ENCODE measurements at places on chromosomes 7 and 10. TPM values are rescaled to one million over a fixed set of nuclear protein-coding genes. Genes with fewer than 3 reads are reported as not detected.

- H3K36me3 ChIP-seq = no peaks in the 10 kb centered on the region
- DNase-seq = no peak
- no peak overlapping the region for H3K4me3 ChIP-seq
- H3K4me1 ChIP-seq = peaks cover 2% of the 10 kb centered on the region
These were observed 14.9 kb upstream of the LGI1 start for GRCh38 chr10:93742633-93743349.

WNT2 gene
- not detected for total RNA-seq

DNA sequence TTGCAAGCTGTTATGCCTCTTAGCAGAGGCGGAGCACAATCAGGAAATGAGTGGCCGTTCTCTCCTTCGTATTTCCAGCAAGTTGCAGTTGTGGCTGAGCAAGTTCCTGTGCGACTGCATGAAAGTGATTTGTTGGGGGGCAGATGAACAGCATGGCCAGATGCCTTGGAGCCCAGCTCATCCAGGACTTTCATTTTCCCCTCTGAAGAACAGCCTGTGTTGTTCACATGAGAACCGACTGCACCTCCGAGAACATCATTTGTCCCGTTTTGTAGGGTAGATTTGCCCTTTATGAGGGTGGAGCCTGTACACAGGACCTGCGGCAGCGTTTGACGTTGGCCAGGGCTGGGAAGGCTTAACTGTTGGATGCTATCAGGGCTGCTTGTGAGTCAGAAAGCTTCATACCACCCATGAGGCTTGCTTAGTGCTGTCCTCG lies 4.4 kb downstream of the BAG3 start:
- peak overlapping the region; percentile 65 for H3K4me3 ChIP-seq
- DNase-seq = no peak
- H3K4me1 ChIP-seq = peaks cover 37% of the 10 kb centered on the region

AKR1C4 gene
- not detected for total RNA-seq

DNA sequence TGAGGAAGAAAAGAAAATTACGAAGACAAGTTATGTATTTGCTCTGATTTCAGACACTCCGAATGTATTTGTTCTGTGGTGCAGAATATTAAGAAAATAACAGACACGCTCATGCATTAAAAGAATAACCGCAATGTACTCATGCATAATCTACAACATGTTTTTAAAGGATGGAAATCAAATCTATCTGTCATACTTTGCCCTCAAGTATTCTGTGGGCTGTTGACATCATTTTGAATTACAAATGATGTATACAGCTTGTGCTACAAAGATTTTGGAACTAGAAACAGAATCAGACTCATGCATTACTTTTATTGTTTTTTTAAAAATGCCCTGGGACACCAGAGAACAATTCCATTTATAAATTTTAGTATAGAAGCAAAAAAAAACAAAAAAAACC lies 69.9 kb downstream of the APBB1IP start:
- DNase-seq = no peak
- H3K27me3 ChIP-seq = no peaks in the 10 kb centered on the region
- H3K4me1 ChIP-seq = peaks cover 4% of the 10 kb centered on the region
- H3K36me3 ChIP-seq = peaks cover 66% of the 10 kb centered on the region

- H3K27ac ChIP-seq = no peak overlapping the region
- no peaks in the 10 kb centered on the region for H3K4me1 ChIP-seq
- H3K4me3 ChIP-seq = no peak overlapping the region
- no peak for DNase-seq
These were observed 74.9 kb downstream of the MINPP1 start for GRCh38 chr10:87579563-87579962.

DNA sequence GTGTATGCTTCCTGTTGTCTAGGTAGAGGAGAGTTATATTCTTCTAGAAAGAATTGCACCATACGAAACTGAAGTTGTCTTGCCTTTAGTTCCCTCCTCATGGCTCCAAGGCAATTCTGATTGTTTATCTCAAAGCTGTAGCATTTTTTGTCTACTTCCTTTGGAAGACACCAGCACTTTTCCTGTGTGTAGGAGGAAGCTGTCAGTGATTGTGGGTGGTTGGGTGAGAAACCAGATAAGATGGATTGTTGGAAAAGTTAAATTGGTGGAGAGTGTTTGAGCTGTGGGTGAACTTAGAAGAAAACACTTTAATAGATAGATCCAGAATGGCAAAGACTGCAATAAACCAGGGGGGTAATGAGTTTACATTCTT lies 12.1 kb upstream of the CSTF2T start:
- H3K36me3 ChIP-seq = peaks cover 6% of the 10 kb centered on the region
- H3K4me1 ChIP-seq = peaks cover 33% of the 10 kb centered on the region
- no peak for DNase-seq
- H3K4me3 ChIP-seq = no peak overlapping the region
- H3K27me3 ChIP-seq = no peaks in the 10 kb centered on the region

GRCh38 chr10:11019724-11020547 lies 2.3 kb downstream of the CELF2 start:
- H3K36me3 ChIP-seq = no peaks in the 10 kb centered on the region
- peaks cover 5% of the 10 kb centered on the region for H3K4me1 ChIP-seq
- H3K27ac ChIP-seq = no peak overlapping the region
- peaks cover 70% of the 10 kb centered on the region for H3K27me3 ChIP-seq
- no peak overlapping the region for H3K4me3 ChIP-seq

DNA sequence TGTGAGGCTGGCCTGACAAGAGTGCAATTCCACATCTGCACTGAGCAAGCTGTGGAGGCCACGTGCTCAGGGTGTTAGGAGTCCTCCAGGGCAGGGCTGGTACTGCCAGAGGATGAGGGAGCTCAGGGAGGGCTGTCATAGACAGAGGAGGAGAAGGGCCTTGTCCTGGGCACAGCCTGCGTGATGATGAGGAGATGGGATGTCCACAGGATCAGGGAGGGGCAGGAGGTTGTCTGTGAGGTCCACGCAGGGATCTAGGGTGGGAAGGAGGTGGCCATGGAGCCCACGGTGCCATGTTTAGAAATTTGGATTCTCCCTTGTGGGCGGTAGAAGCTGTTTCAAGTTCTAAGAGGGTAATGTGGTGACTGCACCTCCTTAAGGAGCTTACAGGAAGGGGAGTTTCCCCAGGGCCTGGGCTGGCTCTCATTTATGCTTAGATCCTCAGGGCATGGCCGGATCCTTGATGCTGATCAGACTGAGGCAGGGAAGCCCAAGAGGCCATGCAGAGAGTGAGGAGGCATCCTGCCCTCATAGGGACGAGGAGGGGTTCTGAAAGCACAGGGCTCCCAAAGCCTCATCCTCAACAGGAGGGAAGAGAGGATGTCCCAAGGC lies 30.3 kb downstream of the CHAT start:
- H3K4me3 ChIP-seq = no peak overlapping the region
- no peak for DNase-seq
- peaks cover 19% of the 10 kb centered on the region for H3K27me3 ChIP-seq

DNA sequence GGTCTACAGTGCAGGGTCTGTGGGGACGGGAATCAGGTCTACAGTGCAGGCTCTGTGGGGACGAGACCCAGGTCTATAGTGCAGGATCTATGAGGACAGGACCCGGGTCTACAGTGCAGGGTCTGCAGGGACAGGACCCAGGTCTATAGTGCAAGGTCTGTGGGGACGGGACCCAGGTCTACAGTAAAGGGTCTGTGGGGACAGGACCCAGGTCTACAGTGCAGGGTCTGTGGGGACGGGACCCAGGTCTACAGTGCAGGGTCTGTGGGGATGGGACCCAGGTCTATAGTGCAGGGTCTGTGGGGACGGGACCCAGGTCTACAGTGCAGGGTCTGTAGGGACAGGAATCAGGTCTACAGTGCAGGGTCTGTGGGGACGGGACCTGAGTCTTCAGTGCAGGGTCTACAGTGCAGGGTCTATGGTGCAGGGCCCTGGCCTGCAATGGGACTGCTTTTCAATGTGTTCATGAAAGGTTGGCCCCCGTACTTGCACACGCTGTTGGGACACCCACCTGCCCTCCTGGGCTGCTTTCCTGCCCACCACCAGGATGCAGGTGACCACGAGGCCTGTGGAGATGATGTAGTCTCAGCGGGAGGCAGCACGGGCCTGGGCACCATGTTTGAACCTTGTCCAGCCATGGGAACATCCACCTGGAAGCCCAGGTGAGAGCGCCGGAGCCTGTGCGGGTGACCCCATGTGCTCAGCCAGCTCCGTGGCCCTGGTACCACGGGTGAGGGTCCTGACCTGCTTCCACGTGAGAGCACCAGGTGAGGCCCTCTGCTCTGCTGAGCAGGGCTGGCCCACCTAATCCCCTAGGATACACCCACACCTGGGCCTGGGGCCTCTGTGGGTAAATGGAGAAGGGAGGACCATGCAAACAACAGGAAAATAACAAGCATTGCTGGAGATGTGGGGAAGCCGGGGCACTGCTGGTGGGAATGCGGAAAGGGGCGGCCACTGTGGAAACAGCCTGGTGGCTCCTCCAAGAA lies 91.4 kb upstream of the DIP2C start:
- no peaks in the 10 kb centered on the region for H3K36me3 ChIP-seq
- peaks cover 4% of the 10 kb centered on the region for H3K27me3 ChIP-seq
- H3K4me1 ChIP-seq = no peaks in the 10 kb centered on the region
- H3K27ac ChIP-seq = no peak overlapping the region
- no peak overlapping the region for H3K4me3 ChIP-seq
- DNase-seq = no peak

DNA sequence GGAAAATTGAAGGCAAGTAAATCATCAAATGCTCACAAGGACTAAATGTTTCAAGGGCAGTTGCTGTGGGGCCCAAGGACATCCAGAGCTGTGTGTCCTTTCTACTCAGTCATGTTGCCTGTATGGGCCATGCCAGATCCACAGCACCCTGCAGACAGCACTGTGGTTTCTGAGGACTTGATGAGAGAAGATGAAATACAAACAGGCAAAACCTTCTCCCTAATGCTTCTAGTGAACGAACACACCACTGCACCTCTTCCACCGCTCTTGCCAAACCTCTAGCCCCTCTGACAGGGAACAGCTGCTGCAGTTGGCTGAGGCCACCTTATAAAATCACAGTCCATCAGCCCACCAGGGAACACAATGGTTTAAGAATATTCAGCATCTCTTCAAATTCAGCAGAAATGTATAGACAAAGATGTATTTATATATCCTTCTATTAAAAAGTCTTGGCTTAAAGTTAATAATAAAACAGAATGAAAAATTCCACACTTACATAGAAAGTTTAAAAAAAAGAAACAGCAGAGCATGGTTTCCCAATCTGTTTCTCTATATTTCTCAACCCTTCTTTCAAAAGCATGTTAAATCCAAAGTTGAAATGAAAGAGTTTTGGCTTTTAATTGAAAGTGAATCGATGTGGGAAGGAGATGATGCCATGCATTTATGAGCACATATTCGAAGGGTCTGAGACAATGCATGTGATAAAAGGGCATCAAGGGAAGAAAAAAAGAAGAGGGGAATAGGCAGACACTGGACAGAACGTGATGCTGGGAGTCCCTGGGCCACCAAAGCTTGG lies 14.0 kb downstream of the CYP3A7 start:
- H3K36me3 ChIP-seq = no peaks in the 10 kb centered on the region
- H3K4me3 ChIP-seq = no peak overlapping the region
- no peaks in the 10 kb centered on the region for H3K27me3 ChIP-seq
- H3K27ac ChIP-seq = no peak overlapping the region
- no peak for DNase-seq
- H3K4me1 ChIP-seq = peaks cover 4% of the 10 kb centered on the region

ANKRD30A gene
- not detected for total RNA-seq

STEAP1 gene
- total RNA-seq = not detected

- no peak overlapping the region for H3K27ac ChIP-seq
- no peak overlapping the region for H3K4me3 ChIP-seq
- H3K4me1 ChIP-seq = peaks cover 24% of the 10 kb centered on the region
- no peaks in the 10 kb centered on the region for H3K27me3 ChIP-seq
- H3K36me3 ChIP-seq = peaks cover 5% of the 10 kb centered on the region
These were observed 98.5 kb downstream of the ST7 start for GRCh38 chr7:117051808-117052207.

GRCh38 chr7:115410434-115410820 lies 488.5 kb downstream of the MDFIC start:
- no peaks in the 10 kb centered on the region for H3K4me1 ChIP-seq
- no peaks in the 10 kb centered on the region for H3K27me3 ChIP-seq
- no peak overlapping the region for H3K27ac ChIP-seq
- no peaks in the 10 kb centered on the region for H3K36me3 ChIP-seq
- no peak overlapping the region for H3K4me3 ChIP-seq
